ENCODE measurements at places on chromosomes 5 and 9.

DNA sequence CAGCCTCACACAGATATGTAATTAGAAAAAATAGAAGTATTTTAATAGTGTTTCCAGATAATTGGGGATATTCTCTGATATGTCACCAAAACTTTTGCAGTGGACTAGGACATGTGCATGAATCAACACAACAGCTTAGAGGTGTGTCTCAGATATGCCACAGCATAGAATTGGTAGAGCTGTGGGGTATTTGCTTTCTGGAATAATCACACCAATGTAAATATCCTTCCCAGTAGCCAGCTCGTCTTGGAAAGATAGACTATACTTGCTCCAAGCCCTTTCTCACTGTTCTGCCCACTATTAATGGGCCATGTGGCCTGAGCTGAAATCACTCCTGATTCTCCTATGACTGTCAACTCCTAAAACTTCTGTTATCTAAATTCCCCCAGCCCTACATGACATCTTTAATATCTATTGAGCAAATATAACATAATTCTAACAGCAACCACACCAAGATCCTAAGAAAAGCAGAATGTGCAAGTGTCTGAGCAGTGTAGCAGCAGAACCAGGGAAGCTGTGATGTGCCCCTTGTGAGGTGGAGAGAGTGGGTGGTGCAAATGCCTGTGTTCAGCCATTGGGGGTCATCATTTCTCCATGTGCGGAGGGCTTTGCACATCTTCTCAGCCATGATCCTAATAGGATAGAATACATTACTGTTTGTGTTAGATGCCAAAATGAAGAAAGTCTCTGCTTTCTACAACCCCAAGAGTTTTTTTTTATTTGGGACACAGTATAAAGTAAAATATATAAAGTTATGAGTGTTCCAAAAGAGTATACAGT, 65.0 kb downstream of the MELK start:
- DNase-seq = no peak

DNA sequence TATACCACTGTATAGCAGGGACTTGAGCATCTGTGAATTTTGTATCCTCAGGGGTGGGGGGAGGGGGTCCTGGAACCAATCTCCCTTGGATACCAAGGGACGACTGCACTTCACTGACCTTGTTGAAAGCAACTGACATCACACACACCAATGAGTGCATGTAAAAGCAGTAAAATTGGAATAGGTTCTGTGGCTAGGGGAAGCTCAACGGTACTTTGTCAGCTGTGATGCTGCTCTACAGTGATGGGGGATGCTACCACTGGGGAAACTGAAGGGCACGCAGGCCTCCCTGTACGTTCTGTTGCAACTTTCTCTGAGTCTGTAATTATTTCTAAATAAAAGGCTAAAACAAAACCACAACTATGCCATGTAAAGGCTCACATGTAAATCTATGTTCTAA, 47.0 kb upstream of the RETREG1 start:
- no peak for DNase-seq

GRCh38 chr5:10244342-10244944, 5.2 kb downstream of the ATPSCKMT start:
- no peak for DNase-seq

GRCh38 chr5:40507095-40507494, 172.6 kb upstream of the PTGER4 start:
- DNase-seq = no peak

- peak; percentile 85 for DNase-seq
These were observed 170.0 kb downstream of the NTRK2 start for GRCh38 chr9:84839541-84839940.

GRCh38 chr9:115922444-115922843, 231.1 kb upstream of the PAPPA start:
- no peak for DNase-seq

GRCh38 chr9:133826289-133827085, 88.3 kb upstream of the SARDH start:
- no peak for DNase-seq

GRCh38 chr5:43104057-43104456, 16.7 kb upstream of the ZNF131 start:
- DNase-seq = no peak

- no peak for DNase-seq
These were observed 2.6 kb downstream of the CCDC125 start for GRCh38 chr5:69329905-69330489.

GRCh38 chr9:81363916-81364480, 325.3 kb downstream of the TLE1 start:
- DNase-seq = no peak

DNA sequence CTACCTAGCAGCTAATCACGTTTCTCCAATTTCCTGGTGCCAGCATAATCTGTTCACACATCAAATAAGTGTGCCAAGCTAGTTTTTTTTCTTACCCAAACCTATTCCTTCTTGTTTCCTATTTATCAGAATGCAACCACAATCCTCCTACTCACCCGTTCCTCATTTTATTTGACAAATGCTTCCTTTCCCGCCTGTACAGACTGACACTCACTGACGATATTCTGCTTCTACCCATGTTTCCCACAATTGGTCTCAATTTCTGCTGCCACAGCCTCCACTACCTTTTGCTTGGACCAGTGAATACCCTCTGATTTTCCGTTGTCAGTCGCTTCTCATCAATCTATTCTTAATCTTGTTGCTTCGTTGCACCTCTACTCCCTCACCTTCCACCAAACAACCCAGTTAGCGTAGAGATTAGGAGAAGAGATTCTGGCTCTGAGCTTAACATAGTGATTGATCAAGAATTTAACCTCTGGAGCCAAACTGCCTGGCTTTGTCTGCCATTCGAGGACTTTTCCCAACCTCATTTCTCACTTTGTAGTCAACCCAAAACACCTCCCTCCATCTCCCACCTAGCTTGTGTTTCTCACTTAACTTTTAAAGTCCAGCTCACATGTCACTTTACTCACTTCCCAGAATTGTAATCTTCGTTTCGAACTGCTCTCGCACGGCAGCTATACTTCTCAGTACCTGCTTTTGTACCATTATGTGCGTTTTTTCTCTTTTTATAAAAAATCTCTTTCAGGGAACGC, 729 bp upstream of the TMEM38B start:
- DNase-seq = no peak

GRCh38 chr9:99677281-99677680, 144.4 kb upstream of the NR4A3 start:
- peak; percentile 73 for DNase-seq

DNA sequence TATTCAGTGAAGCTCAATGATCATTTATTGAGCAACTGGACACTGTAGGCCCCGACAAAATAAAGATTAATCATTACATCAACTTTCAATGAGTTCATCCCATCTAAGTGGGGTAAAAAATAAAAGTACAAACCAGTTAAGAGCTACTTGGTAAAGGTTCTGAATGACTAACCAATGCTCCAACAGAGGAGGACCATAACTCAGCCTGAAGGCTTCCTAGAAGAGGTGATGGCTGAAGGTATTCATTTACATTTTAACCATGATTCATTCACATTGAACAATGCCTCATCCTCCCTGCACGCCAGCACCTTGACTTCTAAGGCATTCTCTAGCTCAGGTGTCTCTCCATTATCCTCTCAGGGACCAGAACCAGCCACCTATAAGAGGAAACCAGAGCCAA, 201.4 kb downstream of the ZNF462 start:
- DNase-seq = no peak

- DNase-seq = peak; percentile 98
These were observed at the start of gene CCNH for GRCh38 chr5:87412630-87413342. Gene CCNH, minus strand, starts transcription at chr5:87412930. Its CDS starts 136 bp downstream, at chr5:87412794.

- DNase-seq = no peak
These were observed 31.0 kb upstream of the TNFAIP8 start for GRCh38 chr5:119324842-119325241.

DNA sequence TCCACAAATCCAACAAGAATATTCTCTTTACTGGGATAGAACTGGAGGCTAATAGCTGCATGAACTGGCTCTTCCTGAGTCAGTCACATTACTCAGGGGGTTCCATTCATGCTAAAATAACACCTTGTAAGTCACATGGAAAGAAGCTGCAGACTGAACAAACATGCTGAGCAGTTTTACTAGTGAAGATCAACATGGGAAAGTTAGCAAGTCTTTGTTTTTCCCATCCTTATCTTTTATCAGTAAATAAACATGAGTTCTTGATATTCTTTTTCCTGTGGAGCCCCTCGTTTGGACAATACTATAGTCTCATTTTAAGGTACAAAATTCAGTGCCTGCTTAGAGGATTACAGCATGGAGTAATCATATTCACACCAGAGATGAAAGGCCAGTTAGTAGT, 43.7 kb upstream of the TEK start:
- DNase-seq = peak; percentile 40

DNA sequence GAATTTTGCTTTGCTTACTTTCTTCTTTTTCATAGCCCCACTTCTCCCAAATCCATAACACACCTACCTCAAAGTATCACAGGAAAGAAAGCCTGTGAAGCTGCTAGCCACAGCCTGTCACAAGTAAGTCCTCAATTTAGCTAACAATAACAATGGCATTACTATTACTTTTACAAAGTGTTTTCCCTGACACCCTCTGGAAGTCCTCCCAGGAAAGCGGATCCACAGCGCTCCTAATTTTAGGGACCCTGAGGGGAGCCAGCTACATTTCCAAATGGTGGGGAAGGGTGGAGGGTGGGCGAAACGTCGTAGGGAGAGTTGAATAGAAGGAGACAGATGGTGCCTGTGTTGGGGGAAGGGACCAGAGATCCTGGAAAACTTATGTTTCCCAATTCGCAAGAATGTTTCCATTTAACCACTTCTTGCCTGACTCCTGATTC, 523 bp upstream of the WWC1 start:
- DNase-seq = no peak

- no peak for DNase-seq
These were observed 44.2 kb downstream of the MRPL36 start for GRCh38 chr5:1755321-1755949.

DNA sequence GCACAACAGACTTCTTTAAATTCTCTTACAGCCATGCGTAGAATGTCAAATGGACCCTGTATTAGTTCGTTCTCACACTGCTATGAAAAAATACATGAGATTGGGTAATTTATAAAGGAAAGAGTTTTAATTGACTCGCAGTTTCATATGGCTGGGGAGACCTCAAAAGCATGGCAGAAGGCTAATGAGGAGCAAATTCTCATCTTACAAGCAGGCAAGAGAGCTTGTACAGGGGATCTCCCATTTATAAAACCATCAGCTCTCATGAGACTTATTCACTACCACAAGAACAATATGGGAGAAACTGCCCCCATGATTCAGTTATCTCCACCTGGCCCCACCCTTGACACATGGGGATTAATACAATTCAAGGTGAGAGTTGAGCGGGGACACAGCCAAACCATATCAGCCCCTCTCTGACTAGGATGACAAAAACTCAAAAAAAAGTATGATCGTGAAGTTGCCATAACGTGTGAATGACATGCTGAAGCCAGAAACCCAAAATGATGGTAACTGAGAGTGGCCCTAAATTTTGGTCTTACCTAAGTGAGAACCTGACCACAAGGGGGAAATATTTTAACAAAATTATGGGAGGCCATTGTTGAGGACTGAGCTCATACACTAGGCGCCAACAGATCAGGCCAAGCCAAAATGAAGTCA, 17.5 kb upstream of the TEX10 start:
- DNase-seq = no peak

DNA sequence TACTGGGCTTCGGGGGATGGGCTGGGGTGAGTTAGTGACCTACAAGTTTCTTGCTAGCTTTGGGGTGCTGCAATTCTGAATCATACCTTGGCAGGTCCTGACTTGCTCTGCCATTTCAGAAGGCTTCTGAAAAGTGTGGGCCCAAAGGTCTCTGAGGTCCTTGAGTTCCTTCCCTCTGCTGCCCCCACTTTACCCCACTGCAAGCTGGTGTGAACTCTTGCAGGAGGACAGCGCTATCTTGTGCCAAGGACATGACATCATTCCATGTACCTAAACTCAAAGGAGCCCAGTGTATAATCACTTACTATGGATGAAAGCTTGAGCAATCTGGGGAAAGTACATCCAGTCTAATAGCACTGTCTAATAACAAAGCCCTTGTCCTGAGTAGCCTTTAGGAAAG, 157.4 kb downstream of the RMI1 start:
- DNase-seq = no peak

DNA sequence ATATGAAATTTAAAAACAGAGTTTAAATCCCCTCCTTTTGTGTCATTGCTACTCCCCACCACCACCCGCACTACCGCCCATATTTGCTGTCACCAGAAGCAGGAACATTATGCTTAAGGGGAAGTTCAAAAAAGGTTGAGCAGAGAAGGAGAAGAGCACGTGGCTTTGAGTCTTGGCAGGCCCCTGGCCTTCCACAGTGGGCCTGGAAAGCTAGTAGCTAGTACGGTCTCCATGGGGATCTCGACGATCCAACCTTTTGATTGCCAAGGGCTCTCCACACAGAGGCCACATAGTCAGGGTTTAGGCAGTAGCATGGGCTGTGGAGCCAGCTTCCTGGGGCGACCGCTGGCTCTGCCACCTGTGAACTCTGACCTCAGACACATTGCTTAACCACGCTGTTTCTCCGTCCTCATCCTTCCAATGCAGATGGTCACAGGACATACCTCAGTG, 90.1 kb downstream of the GOLPH3 start:
- no peak for DNase-seq

GRCh38 chr9:2962471-2963172, 118.7 kb upstream of the PUM3 start:
- no peak for DNase-seq

DNA sequence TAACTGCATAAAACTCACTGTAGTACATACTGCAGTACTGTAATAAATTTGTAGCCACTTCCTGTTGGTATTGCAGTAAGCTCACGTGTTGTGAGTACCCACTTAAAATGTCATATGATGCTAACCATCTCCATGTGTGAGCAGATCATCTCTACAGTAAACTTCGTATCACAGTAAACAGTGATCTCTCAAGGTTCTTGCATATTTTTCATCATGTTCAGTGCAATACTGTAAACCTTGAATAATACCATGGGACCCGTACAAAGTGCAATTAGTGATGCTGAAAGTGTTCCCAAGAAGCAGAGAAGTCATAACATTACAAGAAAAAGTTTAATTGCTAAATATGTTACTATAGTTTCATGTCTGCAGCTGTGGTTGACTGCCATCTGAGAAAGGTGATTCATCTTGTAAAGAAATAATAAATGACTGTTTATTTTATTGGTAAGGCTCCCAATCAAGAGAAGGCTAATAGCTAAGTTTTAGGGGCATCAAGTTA, 253.8 kb upstream of the POU5F2 start:
- DNase-seq = no peak

DNA sequence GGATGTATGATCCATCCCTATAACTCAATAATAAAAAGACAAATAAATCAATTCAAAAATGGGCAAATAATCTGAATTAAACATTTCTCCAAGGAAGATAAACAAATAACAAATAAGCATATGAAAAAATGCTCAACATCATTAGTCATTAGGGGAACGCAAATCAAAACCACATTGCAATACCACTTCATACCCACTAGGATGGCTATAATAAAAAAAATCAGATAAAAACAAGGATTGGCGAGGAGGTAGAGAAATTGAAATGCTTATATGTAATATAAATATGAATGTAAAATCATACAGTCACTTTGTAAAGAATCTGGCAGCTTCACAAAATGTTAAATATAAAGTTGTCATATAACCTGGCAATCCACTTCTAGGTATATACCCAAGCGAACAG, 52.3 kb upstream of the TBCA start:
- no peak for DNase-seq
